ENCODE measurements at places on chromosomes 5 and 9. TPM values are rescaled to one million over a fixed set of nuclear protein-coding genes. Genes with fewer than 3 reads are reported as not detected.

- H3K27me3 ChIP-seq, result no peaks in the 10 kb centered on the region
- no peak overlapping the region for H3K27ac ChIP-seq
Measured at GRCh38 chr9:137708590-137709284, 89.9 kb downstream of the EHMT1 start.

GRCh38 chr5:57862471-57862911 is 379.9 kb upstream of the ACTBL2 start:
- no peaks in the 10 kb centered on the region for H3K36me3 ChIP-seq
- H3K27me3 ChIP-seq, result no peaks in the 10 kb centered on the region
- no peak for DNase-seq
- H3K4me1 ChIP-seq, result no peaks in the 10 kb centered on the region
- no peak overlapping the region for H3K27ac ChIP-seq
- no peak overlapping the region for H3K4me3 ChIP-seq

DNA sequence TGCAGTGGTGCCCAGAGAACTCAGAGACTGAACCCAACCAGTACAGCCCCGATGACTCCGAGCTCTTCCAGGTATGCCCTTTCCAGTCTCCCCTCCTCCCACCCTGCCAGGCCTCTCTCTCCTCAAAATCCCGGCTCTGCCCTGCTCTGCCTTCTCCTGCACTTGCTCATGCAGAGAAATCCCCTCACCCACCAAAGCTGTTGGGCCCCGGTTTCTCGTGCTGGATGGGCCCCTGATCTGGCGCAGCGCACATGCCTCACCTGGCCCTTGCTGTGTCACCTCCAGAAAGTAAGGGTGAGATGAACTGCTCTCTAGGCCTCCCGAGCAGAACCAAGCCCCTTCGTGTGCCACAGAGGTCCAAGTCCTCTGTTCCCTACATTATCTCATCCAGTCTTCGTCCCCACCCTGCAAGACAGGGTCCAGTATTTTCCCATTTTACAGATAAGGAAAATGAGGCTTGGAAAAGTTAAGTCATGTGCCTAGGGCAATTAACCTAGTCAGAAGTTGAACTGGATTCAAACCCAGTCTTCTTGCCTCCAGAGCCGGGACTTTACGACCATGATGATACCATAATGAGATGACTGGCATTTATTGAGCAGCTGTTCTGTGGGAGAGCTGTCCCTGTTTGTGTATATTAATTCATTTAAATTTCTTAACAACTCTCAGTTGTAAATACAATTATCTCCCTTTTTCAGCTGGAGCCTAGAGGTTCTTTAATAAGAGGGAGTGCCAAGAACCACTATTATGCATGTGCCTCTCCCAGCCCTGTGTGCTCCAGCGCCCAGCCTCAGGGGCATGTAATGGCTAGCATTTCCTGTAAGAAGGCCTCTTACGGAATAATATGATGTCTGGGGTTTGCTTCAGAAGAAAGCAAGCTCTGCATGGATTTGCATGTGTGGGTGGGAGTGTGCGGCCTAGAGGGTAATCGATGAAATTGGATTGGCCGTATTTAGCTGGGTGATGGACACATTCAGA is 90.7 kb downstream of the PPARGC1B start:
- H3K4me3 ChIP-seq, result no peak overlapping the region
- no peak overlapping the region for H3K27ac ChIP-seq
- peaks cover 3% of the 10 kb centered on the region for H3K36me3 ChIP-seq
- no peak for DNase-seq

DNA sequence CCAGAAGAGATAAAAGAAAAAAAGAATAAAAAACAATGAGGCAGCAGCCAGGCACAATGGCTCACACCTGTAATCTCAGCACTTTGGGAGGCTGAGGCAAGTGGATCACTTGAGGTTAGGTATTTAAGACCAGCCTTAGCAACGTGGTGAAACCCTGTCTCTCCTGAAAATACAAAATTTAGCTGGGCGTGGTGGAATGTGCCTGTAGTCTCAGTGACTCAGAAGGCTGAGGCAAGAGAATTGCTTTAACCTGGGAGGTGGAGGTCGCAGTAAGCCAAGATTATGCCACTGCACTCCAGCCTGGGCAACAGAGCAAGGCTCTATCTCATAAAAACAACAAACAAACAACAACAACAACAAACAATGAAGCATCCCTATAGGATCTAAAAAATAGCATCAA is 121.5 kb downstream of the HMHB1 start:
- no peaks in the 10 kb centered on the region for H3K4me1 ChIP-seq
- peaks cover 4% of the 10 kb centered on the region for H3K36me3 ChIP-seq
- DNase-seq, result no peak
- peaks cover 2% of the 10 kb centered on the region for H3K27me3 ChIP-seq

- H3K4me3 ChIP-seq, result no peak overlapping the region
- no peak for DNase-seq
- H3K27ac ChIP-seq, result no peak overlapping the region
- H3K27me3 ChIP-seq, result peaks cover 7% of the 10 kb centered on the region
- H3K36me3 ChIP-seq, result no peaks in the 10 kb centered on the region
Measured at GRCh38 chr5:79576606-79577289, 35.5 kb upstream of the TENT2 start.

DNA sequence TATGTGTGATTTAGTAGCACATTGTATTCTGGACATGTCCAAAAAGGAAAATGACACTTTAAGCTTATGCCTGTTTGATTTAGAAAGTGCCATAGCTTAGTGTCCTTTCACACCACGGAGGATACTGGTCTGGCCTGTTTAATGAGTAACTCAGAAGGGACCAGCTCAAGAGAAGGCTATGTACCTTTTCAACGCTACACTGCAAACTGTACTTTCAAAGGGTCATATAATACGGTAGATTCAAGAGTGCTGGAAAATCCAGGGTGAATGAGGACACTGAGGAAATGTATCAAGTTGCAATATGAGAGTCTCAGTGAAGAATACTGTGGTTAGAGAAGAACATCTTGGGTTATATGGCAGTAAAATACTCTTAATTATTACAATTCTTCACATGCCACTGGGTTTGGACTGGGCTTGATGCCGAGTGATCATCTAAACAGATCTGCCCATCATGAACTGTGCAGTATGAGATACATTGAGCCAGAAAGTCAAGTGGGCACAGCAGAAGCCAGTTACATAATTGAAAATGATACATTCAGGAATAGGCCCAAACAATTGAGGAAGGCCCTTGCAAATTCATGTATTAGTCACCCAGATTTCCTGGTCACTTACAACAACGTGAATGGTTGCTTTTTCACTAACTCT is 1211.5 kb upstream of the CDH9 start:
- DNase-seq, result no peak
- H3K4me3 ChIP-seq, result no peak overlapping the region
- H3K4me1 ChIP-seq, result no peaks in the 10 kb centered on the region
- no peak overlapping the region for H3K27ac ChIP-seq

The MORN5 gene
- not detected for total RNA-seq

- H3K36me3 ChIP-seq, result no peaks in the 10 kb centered on the region
- DNase-seq, result no peak
- no peaks in the 10 kb centered on the region for H3K27me3 ChIP-seq
- H3K27ac ChIP-seq, result no peak overlapping the region
- no peaks in the 10 kb centered on the region for H3K4me1 ChIP-seq
Measured at GRCh38 chr5:124401476-124402143, 344.8 kb downstream of the ZNF608 start.

The PPP3R2 gene
- not detected for total RNA-seq

All from activated CD4-positive, alpha-beta T cell treated with anti-CD3 and anti-CD28 coated beads for 36 hours (primary cell).